Cerebellar nuclear complex (tissue), 1 donor: ENCODE measurements at places on chromosomes 4 and X.

DNA sequence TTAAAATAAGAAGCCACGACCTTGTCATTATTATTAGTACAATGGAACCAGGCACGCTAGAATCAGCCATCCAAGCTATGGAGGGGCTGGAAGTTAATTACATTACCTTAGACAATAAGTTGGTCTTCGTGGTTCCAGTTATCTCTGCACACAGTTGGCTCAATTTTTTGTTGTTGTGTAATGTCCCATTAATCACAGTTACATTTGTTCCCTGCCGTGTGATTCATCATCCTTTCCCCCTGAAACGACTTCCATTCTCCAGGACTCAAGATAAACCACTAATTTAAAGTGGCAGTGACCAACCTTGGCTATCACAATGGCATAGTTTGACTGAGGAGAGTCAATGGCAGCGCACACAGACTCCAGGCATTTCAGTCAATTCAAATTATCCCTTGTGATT lies 905.0 kb downstream of the RAB28 start:
- no peak for DNase-seq

- DNase-seq = no peak
Measured at GRCh38 chrX:69618803-69619202, 2.9 kb downstream of the EDA start.

DNA sequence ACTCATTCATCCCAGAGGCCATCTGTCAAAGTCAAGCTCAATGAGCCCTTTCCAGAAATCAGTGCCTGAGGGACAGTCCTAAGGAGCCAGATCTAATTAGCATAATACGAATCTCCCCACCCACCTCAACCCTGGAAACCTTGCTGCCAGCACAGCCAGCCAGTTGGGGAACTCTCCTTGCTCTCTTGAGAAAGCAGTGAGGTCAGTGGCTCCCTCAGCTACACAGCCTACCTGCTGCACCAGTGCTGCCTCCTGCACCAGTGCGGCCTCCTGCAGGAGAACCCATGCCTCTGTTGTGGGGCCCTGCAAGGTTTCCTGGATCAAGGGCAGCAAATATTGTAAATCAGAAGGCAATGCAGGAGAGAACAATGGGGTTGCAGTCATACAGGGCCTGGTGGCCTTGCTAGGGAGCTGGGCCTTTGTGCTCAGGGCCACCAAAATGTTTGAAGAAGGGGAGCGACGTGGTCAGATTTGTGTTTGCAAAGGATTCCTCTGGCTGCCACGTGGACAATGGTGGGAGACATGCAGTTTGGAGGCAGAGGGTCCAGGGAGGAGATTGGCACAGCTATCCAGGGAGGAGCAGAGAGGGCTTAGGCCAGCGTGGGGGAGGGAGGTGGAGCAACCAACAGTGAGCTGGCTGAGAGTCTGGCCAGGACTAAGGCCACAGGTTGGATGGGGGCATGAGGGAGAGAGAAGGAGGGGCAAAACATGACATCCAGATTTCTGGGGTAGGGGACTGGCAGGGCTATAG lies 124.3 kb upstream of the MAMLD1 start:
- no peak for DNase-seq

DNA sequence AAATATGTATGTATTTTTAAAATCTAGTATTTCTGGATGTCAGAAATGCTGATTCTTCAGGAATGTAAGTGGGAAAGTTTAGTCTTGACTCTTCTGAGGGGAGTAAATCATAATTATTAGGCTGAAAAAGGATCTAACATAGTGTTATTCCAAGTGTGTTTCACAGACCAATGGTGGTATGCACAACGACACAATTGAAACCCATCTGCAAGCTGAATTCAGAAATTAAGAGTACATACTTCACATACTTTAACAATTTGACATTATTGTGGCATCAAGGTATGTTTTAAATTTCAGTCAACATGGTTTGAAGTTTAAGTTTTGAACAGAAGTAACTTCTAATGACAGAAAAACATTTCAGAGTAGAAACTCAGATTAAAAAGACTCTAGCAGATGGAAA lies 236.7 kb downstream of the SLC7A11 start:
- no peak for DNase-seq

- no peak for DNase-seq
Measured at GRCh38 chr4:183118141-183118540, 19.1 kb downstream of the WWC2 start.

DNA sequence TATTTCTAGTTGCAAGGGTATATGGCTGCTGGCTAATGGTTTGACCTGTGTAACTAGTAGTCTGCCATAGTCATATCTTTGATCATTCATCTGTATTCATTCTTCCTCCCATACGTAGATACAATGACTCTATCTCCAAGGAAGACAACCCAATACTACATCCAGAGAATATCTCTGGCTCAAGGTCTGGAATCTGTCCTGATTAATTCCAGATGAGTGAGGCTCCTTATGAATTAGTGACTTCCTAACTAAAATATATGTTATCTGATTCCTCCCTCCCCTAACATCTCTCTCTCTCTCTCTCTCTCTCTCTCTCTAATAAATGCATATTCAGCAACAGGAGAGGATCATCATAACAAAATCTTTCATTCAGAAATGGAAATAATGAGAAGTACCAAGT lies 641.5 kb downstream of the FAT4 start:
- DNase-seq = no peak

- no peak for DNase-seq
Measured at GRCh38 chrX:72073633-72074032, 58.1 kb downstream of the RTL5 start.

DNA sequence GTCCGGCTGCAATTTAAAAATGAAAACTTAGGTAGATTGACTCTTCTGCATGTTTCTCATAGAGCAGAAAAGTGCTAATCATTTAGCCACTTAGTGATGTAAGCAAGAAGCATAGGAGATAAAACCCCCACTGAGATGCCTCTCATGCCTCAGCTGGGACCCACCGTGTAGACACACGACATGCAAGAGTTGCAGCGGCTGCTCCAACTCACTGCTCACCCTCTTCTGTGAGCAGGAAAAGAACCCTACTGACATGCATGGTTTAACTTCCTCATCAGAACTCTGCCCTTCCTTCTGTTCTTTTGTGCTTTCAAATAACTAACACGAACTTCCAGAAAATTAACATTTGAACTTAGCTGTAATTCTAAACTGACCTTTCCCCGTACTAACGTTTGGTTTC lies 41.0 kb downstream of the MAP7D3 start:
- DNase-seq = no peak

GRCh38 chr4:170008801-170009200 lies 17.4 kb downstream of the MFAP3L start:
- no peak for DNase-seq

- DNase-seq = no peak
Measured at GRCh38 chr4:16315456-16315855, 89.2 kb upstream of the TAPT1 start.

DNA sequence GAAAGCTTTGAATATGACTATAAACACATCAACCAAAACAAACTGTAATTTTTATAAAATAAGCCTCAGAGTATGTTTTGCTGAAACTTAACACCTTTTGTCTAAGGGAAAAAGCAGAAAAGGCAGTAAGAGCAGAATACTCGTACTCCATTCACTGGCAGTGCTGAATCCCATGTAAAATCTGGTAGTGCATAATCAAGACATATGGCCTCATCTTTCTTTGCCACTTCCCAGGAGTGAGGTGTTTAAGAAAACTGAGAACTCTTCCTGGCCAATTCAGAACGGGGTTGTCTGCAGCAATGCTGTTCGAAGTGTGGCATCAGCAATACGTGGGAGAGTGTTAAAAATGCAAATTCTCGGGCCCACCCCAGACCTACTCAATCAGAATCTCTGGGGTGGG lies 302.0 kb downstream of the PACRGL start:
- no peak for DNase-seq

DNA sequence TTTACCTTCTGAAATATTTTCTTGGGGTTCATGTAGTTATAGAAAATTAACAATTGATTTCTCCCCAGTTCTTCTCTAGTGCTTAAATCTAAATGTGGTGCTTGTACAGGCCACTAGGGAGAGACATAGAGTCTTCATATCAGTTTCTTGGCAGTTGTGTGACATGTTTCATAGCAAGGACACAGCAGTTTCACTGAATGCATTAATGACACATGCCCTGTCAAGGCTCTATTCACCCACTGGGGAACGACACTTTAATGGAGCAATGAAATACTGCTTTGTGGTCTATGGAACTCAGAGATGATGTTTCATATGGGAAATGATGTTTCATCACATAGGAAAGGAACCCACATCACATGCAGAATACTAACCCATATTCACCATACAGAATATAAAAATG lies 2.8 kb downstream of the VEGFC start:
- DNase-seq = no peak

GRCh38 chr4:9904976-9905587 lies 116.2 kb downstream of the SLC2A9 start:
- DNase-seq = no peak

GRCh38 chrX:106415276-106415895 lies 196.4 kb upstream of the RADX start:
- no peak for DNase-seq

DNA sequence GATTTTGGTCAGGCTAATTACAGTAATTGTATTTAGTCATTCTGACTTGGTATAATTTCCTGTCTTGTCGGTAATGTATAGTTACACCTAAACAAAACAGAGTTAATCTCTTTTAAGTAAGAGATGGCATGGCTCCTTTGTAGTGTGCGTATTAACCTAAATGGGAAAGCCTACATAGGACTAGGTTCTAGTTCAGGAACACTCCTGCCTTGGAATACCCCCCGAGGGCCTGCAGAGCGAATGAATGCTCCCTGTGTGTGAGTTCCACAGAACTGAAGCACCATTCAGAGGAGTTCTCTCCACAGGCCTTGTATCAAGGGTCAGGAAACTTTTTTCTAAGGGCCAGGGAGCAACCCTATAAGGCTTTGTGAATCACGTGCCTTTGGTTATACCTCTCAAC lies 44.9 kb upstream of the STIM2 start:
- DNase-seq = no peak

DNA sequence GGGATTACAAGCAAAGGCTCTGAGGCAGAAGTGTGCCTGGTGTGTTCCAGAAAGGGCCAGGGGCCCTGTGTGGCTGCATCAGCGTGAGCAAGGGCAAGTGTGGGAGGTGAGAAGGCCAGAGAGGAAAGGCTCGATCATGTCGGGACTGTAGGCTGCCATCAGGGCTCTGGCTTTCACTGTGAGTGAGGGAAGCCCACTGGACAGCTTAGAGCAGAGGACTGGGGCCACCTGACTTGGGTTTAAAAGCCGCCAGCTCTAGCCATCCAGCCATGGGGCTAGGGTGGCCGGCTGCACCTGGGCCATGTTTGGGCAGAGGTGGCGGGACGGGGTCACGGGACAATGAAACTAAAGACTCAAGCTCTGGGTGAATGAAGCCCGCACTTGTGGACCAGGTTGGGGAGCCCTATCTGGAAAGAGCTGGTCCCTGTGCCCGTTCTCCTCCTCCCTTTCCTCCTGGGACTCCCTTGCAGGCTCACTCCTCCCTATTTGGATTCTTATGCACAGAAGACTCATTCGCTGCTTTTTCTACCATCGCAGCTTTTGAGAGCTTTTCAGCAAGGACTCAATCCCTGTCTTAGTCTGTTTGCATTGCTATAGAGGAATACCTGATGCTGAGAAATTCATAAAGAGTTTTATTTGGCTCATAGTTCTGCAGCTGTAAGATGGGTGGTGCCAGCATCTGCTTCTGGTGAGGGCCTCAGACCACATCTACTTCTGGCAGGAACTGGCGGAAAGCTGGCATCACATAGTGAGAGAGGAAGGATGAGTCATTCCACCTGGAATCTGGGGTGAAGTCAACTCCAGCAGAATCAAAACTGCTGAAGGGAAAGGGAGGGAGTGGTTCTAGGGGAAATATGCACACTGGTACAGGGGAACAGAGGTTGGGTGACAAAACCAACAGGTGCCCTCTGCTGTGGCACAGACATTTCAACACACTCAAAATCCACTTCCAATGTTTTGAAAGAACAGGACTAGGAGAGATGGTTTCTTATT lies 15.3 kb downstream of the CTAG1B start:
- DNase-seq = no peak

DNA sequence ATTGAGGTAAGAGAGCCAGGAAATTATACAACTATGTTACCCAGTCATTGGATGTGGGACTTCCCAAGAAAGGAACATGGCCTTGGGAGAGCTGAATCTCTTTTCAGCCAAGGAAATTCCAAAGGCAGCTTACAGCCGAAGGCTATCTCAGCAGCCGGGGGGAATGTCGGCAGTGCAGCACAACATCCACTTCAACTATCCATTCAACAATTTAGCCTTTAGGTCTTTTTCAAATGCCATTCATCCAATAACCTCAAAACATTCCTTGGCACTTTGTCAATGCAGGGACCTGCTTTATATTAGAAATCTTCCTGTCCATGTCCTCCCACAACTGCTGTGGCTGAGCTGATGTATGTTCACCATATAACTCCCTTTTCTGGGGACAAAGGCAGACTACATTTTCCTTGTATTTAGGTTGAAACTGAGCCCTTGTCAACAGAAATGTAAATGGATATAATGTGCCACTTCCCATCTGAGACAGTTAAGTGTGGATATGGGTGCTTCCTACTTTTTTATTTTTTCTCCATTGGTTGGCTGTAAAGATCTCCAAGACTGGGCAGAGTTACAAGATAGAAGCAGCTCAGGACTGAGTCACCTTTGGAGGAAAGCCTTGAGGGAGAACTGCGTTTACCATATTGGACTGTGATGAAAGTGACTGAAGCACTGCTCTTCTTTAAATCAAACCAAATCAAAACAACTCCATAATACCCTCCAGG lies 94.8 kb downstream of the GPRIN3 start:
- no peak for DNase-seq

DNA sequence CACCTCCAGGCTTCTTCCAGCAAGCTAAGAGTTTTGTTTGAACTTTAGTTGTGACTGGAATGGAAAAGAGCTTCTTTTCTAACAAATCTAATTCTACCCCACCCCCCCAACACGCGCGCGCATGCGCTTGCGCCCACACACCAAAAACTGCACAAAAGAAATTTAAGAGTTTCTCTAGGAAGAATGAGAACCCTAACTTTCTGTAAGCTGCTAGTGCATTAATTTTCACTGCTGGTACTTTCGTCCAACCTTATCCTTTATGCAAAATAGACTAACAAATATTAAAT lies 9.0 kb upstream of the INTU start:
- no peak for DNase-seq

GRCh38 chr4:183142571-183143550 lies 43.8 kb downstream of the WWC2 start:
- DNase-seq = no peak

DNA sequence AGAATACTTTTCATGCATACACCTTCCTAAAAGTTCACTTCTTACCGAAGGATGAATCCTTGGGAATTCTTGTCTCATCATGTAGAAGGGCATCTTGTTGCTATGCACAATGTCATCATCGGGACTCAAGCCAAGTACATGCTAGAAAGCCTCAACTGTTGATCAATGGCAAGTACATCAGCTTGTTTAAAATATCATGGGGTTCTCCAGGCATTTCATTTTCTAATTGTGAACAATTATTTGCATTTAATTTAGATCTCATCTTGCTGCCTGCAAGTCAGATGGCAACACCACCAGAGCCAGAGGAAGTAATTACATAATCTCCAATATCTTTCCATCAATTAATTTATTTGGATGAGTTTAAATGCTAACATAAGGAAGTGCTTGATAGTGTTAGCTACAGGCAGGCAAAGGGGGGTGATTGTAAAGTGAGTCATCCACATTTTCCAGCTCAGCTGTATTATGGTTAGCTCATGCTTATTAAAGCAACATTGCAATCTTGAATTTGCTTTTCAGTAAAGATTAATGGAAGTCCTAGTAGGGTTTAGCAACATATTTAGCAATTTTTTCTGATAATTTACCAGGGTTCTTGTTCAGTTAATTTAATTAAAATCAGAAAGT lies 356.5 kb downstream of the CBLL2 start:
- no peak for DNase-seq
